CD8-positive, alpha-beta T cell (primary cell): ENCODE measurements at places on chromosomes 3 and 15.

GRCh38 chr3:81419228-81419627, 342.2 kb downstream of the GBE1 start:
- DNase-seq: no peak

- no peak for DNase-seq
These were observed 487.5 kb upstream of the WNT5A start for GRCh38 chr3:55974421-55975165.

GRCh38 chr3:189188466-189188865, 16.7 kb downstream of the TPRG1 start:
- DNase-seq: no peak

DNA sequence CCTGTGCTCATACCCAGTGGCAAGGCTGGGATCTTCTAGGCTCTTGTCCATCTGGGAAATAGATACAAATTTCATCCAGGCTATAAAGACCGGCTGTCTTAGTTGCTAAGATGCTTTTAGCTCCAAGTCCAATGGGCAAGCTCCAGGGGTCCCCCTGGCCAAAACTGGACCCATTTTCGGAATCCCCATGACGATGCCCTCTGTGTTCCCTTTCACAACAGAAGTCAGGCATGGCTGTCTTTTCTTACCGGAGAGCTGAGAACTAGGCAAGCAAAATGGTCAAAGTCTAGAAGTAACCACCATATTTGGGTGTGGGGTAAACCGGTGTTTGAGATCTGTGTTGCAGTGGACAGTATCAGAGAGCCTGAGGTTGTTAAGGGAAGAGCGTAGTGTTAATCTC, 1.0 kb downstream of the GLYCTK start:
- no peak for DNase-seq

GRCh38 chr3:67774676-67775075, 120.3 kb upstream of the SUCLG2 start:
- DNase-seq: no peak

- DNase-seq: no peak
These were observed 12.3 kb downstream of the ISLR start for GRCh38 chr15:74185710-74186348.

DNA sequence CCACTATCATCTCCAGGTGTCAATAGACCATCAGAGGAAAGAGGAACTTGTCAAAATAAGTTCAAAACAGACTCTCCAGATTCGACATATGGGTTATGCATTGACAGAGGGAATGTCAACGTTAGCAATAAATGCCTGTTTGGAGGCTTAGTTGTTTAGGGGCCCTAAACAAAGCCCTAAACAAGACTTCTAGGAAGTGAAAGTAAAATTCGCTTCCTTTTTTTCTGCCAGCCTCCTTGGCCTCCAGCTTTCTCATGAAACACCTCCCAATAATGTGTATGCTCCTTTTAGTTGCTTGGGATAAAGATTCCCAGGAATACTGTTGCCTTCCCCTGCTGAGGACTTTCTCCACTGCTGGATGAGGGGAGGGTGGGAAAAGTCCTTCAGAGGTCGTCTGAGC, 70.9 kb upstream of the ARNT2 start:
- DNase-seq: no peak

DNA sequence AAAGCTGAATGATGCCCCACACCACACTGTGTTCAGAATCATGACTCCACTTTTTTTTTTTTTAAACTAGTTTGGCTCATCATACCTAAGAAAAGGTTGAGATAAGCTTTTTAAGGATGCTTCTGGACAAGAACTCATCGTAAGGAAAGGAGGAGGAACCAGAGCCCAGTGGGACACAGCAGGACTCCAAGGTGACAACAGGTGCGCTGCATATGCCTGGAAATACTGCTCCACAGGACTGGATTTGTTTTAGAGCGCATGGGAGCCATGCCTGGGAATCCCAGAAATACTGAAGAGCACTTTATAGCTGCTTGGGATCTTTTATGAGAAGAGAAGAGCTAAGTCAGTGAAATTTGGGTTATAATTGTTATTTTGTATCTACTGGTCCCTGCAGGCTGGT, 93.4 kb downstream of the NEDD4 start:
- DNase-seq: no peak

- no peak for DNase-seq
These were observed 10.0 kb downstream of the IQSEC1 start for GRCh38 chr3:13063225-13063624.

DNA sequence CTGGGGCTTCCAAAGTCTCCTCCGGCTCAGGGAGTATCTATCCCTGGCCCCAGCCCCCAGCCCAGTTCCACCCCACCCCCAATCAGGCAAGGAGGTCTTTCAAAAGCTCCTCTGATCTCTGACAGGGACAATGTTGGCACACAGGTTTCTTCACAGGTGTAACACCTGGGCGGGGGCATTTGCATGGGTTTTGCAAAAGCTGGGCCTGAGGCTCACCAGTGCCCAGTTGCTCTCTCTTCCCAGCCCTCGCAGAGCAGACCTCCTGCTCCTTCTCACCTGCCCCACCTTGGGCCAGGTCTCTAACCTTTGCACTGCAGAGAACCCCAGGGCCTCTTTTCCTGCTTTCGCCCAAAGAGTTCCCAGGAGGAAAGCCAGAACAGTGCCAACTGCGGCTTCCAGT, 8.6 kb upstream of the CSK start:
- DNase-seq: no peak

DNA sequence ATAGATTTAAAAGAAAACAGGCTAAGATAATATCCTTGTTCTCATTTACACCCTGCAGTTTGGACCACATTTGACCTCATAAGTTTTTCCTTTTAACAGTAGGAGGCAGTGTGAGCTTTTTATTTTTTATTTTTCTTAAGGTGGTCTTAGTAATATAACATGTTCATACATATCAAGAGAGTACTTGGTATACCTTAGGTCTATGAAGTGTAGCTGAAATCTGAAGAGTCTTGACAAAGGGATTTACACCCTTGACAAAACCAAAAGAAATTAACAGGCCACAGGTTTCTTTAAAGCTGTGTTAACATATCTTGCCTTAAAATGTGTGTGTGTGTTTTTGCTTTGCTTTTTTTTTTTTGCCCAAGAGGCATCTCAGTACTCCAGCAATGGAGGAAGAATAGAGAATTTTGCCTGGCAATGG, 3.2 kb downstream of the RAP2B start:
- DNase-seq: no peak

DNA sequence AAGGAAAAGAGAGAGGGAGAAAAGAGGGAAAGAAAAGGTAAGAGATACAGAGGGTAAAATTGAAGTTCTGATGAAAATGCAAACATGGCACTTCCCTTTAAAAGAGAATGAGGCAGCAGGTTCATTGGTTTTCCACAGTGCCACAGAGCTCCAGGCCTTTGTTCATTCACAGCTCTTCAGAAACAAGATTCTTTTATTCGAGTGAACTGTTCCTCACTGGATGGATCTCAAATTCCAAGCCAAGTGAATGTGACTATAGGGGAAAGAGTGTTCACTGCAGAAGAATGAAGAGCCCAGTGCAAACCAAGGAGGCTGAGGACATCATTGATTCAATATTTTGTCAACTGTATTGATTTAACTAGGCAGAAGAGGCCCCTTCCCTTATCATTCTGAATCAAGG, 280.3 kb upstream of the PROK2 start:
- DNase-seq: no peak

- DNase-seq: no peak
These were observed 511.6 kb upstream of the PROK2 start for GRCh38 chr3:72296477-72297111.

GRCh38 chr3:4939276-4939675, 40.0 kb upstream of the BHLHE40 start:
- no peak for DNase-seq

DNA sequence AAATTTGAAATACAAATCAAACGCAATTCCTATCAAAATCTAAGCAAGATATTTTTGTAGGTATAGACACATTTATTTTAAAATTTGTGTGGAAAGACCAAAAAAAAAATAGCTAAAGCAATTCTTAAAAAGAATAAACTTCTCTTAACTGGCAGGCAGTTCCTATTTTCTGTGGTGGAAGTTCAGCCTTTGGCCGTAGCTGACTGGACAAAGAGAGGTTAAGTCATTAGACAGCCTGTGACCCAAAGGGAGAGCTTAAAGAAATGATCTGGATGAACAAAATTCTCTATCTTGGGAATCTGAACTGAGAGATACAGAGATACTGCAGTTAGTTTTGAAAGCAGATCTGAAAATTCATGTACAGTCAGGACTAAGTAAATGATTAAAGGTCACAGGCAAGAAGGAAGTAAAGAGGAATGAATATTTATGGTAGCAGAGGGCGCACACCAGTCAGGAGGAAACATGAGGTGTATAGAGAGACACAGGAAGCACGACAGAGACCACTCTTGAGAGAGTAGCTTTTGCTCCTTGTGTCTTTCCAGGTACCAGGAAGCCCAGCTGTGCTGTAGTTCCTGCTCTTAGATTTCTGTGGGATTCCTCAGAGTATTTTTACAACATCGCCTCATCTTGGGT, 57.5 kb downstream of the TPRG1 start:
- no peak for DNase-seq

DNA sequence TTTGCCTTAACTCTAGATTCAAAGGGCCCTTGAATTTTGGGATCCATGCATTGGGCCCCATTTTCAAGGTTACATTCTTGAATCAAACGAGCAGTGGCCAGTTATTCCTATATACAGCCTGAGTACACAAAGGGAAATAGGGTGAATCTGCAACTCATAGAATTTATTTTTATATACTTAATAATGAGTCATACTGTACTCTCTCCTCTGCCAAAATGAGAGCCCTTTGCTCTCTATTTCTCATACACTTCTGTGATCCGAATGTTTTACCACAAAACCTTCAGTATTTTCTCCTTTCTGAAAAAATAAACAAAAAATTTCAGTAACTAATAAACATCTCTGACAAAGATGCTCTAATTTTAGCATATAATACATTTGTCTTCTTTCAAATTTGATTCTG, 116.7 kb downstream of the SERPINI1 start:
- DNase-seq: no peak

GRCh38 chr15:31446546-31446945, 119.9 kb downstream of the KLF13 start:
- no peak for DNase-seq

DNA sequence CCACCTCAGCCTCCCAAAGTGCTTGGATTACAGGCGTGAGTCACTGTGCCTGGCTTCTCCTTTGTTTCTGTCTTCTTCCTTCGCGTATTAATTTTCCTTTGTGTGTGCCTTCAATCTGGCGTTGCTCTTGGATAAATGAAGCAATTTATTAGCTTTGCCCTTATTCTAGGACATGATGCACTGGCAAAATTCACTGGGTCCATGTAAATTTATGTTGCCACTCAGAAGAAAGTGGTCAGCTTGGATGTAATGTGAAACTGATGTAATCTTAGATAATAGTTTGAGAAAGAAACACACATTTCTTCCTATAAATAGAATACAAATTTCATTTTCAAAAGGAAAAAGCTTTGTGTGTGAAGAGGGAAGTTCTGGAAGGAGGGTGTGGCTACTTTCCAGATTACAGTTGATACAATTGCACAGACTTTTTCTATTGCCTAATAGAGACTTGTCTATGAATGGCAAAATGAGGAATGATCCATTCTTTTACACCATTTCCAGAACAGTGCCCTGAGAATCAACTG, 23.3 kb upstream of the ATP1B3 start:
- DNase-seq: no peak

GRCh38 chr3:170033489-170033888, 4.3 kb upstream of the GPR160 start:
- DNase-seq: peak; percentile 70

DNA sequence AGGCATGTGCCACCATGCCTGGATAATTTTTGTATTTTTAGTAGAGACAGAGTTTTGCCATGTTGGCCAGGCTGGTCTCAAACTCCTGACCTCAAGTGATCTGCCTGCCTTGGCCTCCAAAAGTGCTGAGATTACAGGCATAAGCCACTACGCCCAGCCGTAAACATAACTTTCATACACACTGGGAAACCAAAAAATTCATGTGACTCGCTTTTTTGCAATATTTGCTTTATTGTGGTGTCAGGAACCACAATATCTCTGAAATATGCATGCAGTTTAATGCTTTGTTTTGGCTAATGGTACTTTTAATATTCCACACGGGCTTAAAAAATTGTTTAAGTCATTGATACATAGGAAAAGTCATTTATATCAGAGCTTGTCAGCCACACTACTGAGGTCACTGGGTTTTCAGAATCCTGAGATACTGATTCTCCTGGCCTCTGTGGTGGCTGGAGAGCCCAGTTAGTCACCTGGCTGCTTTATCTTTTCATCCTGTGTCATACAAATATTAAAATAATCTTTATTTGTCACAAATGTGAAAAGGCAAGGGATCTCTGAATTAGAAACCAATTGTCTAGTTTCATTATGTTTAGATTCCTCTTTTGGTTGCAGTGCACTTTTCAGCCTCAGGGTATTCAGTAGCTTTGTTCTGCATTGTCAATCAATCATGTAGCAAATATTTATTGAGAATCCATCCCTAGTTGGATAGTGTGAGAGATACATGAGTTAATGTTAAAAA, 10.0 kb downstream of the TMEM62 start:
- no peak for DNase-seq

GRCh38 chr3:114600571-114600970, 306.7 kb downstream of the TIGIT start:
- DNase-seq: no peak

DNA sequence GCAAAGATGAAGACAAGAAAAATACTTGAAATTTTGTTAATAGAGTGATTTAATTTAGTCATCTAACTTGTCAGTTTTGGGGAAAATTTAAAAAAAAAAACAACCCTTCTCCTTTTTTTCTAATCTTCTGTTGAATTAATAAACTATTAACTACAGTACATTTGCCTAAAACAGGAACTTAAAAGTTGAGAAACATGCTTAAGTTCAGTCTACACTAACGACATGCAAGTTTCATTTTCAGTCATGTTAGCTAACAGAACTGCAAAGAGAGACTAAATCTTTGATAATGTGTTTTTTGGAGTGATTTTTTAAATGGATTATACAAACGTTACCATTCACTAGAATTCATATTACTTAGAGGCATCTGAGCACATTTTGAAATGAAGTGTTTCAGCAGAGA, 71.9 kb upstream of the MBNL1 start:
- no peak for DNase-seq

DNA sequence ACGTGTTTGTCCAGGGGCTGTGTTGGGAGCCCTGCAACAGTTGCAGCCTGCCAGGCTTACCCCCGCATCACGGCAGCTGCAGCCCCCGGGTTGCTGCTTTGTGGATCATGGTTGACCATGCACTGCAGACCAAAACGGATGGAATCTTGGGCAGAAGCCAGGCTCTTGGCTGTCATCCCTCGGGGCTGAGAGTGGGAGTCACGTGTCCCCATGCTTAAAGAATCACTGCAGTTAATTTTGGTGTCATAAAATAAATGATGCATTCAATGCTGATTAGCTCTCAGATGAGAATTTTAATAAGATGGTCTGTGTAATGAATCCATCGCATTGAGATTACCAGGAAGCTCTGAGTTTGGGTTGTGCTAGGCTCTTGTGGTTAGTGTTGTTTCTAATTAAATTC, 115.6 kb downstream of the CHDH start:
- no peak for DNase-seq

DNA sequence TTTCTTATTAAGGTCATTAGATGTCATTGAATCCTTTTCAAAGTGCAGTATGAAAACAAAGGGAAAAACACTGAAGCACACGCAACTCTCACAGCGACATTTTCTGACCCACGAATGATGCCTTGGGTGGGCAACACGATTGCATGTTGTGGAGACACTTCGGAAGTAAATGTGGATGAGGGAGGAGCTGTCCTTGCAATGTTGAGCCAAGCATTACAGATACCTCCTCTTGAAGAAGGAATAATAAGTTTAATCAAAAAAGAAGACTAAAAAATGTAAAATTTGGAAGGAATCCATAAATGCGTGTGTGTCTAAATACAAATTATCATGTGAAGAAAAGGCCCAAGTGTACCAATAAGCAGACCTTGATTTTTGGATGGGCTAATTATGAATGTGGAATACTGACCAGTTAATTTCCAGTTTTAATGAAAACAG, 16.9 kb downstream of the THBS1 start:
- no peak for DNase-seq

GRCh38 chr3:9401986-9402385, 4.6 kb downstream of the SETD5 start:
- no peak for DNase-seq
